Renal cortex interstitium (tissue), 15 donors: ENCODE measurements at places on chromosomes 7 and 10. TPM values are rescaled to one million over a fixed set of nuclear protein-coding genes. Genes with fewer than 3 reads are reported as not detected.

The GPER1 gene
- 6.5 TPM for polyA plus RNA-seq

- DNase-seq = no peak
Measured at GRCh38 chr7:70354409-70355169, 756.3 kb downstream of the AUTS2 start.

- DNase-seq = no peak
Measured at GRCh38 chr10:110864662-110865140, 7.0 kb upstream of the PDCD4 start.

The OR6B1 gene
- 0.03 TPM for polyA plus RNA-seq

The TMEM236 gene
- 0.34 TPM for polyA plus RNA-seq

DNA sequence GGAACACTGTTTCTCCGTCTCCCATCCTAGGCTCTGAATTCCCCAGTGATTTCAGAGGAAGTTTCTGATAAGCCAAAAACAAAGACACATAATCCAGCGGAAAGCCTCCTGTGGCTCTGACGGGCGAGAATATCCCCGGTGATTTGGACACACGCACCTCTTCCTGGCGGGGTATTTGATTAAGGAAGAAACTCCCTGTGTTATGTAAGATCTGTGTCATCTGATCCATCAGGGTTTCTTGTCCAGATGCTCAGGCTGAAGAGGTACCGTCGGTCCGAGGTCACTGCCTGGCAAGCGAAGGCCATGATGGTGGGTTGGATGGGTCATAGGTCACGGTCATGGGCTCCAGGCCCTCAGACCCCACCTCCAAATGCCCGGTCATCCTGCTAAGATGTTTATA is 39.6 kb upstream of the DNAJB6 start:
- DNase-seq = no peak

The STOX1 gene
- 6.1 TPM for polyA plus RNA-seq

The CCM2 gene
- 26.1 TPM for polyA plus RNA-seq

The LAMB4 gene
- 3.9 TPM for polyA plus RNA-seq

DNA sequence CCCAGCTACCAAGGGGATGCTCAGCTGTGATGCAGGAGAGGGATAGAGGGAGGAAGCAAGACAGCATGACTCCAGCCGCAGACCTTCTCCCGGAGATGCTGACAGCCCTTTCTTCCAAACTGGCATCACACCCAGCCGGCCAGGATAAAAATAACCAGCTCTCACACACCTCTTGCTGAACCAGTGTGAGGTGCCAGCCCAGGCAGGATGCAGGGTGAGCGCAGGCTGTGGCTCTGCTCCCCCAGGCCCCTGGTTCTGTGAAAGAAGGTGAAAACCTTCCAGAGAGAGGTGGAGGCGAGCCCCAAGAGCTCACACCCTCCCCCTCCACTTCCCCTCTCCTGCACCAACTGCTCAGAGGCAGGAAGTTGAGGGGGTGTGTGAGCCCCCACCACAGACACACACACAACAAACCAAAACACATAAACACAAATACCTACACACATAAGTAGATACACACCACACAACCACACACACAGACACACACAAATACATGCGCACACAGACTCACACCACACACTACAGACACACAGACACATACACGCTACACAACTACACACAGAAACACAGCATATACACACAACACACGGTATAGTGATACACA is 4.0 kb downstream of the GPR15LG start:
- DNase-seq = no peak

The LRIT1 gene
- polyA plus RNA-seq = not detected

DNA sequence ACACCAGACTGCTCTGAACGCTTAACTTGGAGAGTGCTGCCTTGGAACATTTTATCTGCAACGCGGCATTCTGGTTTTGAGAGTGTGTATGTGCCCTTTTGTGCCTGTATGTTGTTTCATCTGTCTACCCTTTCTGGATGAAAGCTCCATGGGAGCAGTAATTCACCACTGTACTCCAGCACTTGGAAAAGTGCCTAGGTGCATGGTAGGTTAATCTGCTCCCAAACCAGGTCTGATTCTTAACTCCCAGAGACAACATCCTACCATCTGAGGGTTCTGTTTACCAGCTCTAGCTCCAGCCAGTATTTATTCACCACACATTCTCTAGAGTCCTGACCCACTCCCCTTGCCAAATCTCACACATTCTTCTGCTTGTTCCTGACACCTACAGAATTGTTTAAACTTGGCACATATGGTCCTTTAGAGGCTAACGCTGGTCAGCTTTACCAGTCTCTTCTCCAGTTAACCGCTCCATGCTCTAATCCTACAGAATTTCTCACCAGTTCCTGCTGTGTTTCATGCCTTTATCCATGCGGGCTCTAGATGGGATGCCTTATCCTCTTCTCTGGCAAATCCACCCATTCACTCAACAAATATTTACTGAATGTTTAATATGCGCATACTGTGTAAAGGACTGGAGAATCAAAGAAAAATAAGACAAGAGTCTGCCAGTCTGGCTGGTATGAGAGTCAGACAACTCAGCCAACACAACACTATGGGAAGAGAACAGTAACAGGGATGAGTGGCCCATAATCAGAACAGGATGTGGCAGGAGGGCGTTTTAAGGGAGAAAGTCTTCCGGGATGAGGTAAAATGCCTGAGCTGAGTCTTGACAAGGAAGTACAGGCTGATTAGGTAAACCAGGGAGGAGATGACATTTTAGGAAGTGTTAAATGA is 46.3 kb downstream of the MTPN start:
- DNase-seq = no peak

GRCh38 chr10:74150204-74150989 is at the start of gene AP3M1:
Gene AP3M1, minus strand, starts transcription at chr10:74150828. Its CDS starts 12,449 bp downstream, at chr10:74138379.
- DNase-seq = no peak
